ENCODE measurements at places on chromosomes 4 and X.

DNA sequence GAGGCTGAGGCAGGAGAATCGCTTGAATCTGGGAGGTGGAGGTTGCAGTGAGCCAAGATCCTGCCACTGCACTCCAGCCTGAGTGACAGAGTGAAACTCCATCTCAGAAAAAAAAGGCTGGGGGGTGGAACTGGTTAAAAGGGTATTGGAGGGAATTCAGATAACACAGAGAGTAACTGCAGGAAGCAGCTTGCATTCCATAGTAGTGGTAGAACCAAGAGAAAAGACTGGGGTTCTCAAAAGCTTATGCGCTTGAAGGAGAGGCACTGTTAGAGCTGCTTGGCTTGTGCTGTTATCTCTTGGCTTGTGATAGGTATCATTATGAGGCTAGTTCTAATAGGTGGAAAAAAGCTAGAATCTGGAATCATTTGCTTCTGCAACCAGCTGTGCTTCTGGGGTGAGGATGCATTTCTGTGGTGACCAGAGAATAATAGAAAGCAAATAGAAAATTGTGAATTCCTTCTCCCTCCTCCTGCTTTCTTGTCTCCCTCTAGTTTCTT is 91.2 kb upstream of the ELOVL6 start:
- DNase-seq: no peak

DNA sequence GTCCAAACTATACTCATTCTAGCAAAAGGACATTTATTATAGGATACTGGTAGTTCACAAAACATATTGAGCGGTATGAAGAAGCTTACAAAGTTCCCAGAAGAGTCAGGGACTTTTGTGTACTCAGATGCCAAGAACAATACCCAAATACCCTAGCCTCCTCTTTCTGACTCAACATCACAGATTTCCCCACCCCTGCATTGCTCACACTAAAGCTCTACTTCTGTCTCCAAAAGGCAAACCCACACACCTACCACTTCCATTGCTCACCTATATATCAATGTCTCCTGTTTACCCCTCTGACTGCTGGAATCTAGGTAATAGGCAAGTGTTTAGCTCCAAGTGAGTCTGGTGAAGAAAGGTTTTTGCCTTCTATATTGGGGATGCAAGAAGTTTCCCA is 100.7 kb upstream of the HCCS start:
- no peak for DNase-seq

GRCh38 chr4:143338313-143338712 is 1.6 kb downstream of the GAB1 start:
- DNase-seq: no peak

GRCh38 chrX:40603446-40603845 is 19.8 kb upstream of the MPC1L start:
- no peak for DNase-seq

GRCh38 chr4:56147371-56147770 is 198.6 kb downstream of the CEP135 start:
- DNase-seq: no peak

GRCh38 chr4:101853028-101853427 is 62.5 kb downstream of the BANK1 start:
- no peak for DNase-seq

GRCh38 chr4:187218705-187219245 is 495.1 kb upstream of the FAT1 start:
- DNase-seq: no peak

- no peak for DNase-seq
Measured at GRCh38 chr4:25271866-25272265, 38.0 kb downstream of the PI4K2B start.

All from stimulated activated CD8-positive, alpha-beta memory T cell treated with anti-CD3 and anti-CD28 coated beads, Interleukin-15, amount 100 ng/mL, for 48 hours (primary cell).